ENCODE measurements at places on chromosomes 16 and 17.

- no peak overlapping the region for H3K4me3 ChIP-seq
- no peaks in the 10 kb centered on the region for H3K4me1 ChIP-seq
- no peak overlapping the region for H3K27ac ChIP-seq
- no peaks in the 10 kb centered on the region for H3K27me3 ChIP-seq
These were observed 21.7 kb downstream of the KATNIP start for GRCh38 chr16:27571433-27572326.

DNA sequence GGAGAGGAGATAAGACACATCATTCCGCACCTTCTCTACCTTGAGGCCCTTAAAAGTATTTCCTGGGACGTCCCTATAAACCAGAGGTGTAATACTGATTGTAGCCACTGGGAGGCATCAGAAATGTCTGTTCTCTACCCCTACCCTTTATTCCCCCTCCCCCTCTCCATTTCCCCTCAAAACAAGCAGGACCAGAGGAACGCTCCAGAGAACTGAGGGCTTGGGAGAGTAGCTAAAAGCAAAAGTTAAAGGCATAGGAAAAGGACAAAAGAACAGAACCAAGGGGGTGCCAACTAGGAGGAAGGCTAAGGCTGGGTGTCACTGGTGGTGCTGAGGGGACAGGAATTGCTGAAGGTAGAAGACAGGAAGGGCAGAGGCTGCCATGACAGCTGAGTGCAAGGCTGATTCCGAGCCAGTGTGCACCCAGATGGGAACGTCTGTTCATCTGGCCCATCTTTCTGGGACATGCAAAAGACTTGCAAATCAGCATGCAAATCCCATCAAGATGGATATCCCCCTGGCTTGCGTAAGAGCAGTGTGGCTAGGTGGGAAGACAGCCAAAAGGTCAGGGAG lies 6.7 kb downstream of the CAMTA2 start:
- H3K27me3 ChIP-seq: no peaks in the 10 kb centered on the region
- H3K27ac ChIP-seq: peak overlapping the region; percentile 23
- no peak for DNase-seq

DNA sequence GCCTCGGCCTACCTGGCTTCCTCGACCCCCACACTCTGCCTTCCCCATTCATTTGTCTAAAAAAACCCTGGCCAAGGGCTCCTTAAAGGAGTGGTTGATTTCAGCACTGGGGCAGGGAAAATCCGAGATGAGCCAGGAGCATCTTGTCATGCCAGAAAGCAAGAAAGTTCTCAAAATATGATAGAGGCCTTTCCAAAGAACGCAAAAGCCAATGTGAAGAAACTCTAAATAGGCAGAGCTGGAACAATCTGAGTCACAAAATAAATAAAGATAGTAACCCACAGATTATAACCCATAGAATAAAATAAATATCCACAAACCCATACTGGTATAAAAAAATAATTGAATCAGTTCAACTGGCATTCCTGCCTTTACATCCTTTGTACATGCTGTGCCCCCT lies 192.3 kb upstream of the SALL1 start:
- no peak overlapping the region for H3K27ac ChIP-seq
- H3K36me3 ChIP-seq: no peaks in the 10 kb centered on the region
- no peak overlapping the region for H3K4me3 ChIP-seq

DNA sequence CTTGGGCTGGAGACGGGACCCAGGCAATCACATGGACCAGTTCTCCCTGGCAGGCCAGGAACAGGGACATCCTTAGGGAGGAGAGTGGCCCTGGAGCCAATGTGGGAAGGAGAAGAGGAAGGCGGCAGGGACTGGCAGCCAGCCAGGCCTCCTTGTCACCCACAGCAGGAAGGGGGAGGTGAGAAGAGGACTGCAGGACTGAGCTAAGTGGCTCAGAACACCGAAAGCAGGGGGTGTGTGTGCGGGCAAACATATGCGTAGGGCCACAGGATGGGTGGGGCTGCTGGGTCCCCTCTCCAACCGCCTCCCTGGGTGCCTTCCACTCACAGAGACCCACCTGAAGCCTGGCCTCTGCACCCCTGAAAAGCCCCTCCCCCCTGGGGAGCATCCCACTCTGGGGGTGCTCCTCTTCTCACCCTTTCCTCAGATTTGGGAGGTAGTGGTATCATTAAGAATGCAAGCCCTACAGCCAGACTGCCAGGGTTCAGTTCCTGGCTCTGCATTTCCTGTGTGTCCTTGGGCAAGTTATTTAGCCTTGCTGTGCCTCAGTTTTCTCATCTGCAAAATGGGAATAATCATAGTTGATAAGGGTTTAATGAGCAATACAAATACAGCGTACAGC lies 8.1 kb downstream of the PNMT start:
- H3K4me1 ChIP-seq: peaks cover 64% of the 10 kb centered on the region
- H3K4me3 ChIP-seq: no peak overlapping the region
- H3K27me3 ChIP-seq: no peaks in the 10 kb centered on the region
- H3K36me3 ChIP-seq: peaks cover 4% of the 10 kb centered on the region
- peak overlapping the region; percentile 89 for H3K27ac ChIP-seq
- peak; percentile 86 for DNase-seq

DNA sequence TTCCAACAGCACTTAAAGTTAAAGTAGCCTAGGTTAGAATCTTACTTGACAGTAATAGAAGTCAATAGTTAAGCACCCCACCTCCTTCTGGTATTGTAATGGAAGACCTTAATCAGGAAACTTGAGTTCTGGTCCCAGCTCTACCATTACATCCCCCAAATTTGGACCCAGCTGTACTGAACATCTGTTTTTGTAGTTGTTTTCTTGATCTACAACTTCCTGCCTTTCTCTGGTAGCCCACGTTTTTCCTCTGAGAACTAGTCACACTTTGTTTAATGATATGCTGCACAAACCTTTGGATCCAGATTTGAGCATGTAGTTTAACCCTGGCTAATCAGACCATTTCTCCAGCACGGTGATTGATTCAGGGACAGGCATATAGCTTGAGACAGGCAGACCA lies 505.0 kb downstream of the HS3ST4 start:
- DNase-seq: no peak
- H3K4me3 ChIP-seq: no peak overlapping the region
- H3K4me1 ChIP-seq: no peaks in the 10 kb centered on the region
- no peak overlapping the region for H3K27ac ChIP-seq
- H3K27me3 ChIP-seq: no peaks in the 10 kb centered on the region

DNA sequence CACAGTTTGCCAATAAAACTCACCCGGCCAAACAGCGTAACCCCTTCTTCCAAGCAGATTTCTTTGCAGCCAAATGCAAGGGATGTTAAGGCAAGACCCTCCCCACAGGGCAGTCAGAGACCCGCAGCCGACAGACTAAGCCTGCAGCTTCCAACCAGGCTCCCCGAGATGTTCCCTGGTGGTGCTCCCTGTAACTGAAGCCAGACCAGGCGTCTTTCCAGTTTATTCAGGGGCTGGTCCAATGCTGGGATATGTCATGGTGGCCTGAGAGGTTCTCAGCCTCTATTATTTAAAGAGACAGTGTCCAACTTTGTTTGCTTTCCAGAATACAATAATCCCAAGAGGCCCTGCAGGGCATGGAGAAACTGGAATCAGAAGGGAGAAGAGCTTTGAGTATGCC lies at the start of gene PMP22:
TSS of gene PMP22 (minus strand) at position 196 of the 400 bp plus-strand sequence. CDS start 4,599 bp downstream, outside the sequence.
- H3K36me3 ChIP-seq: no peaks in the 10 kb centered on the region
- peak within 1 kb of the TSS; percentile 81 for H3K4me3 ChIP-seq
- no peaks in the 10 kb centered on the region for H3K27me3 ChIP-seq
- no peak for DNase-seq

- no peaks in the 10 kb centered on the region for H3K36me3 ChIP-seq
- no peak overlapping the region for H3K27ac ChIP-seq
- H3K27me3 ChIP-seq: peaks cover 11% of the 10 kb centered on the region
These were observed 185.2 kb downstream of the SOX9 start for GRCh38 chr17:72306037-72306436.

GRCh38 chr17:18999394-18999793 lies 5.2 kb downstream of the FAM83G start:
- H3K27ac ChIP-seq: no peak overlapping the region
- no peak overlapping the region for H3K4me3 ChIP-seq
- H3K27me3 ChIP-seq: no peaks in the 10 kb centered on the region
- no peak for DNase-seq

GRCh38 chr17:75645501-75645888 lies 12.3 kb downstream of the SMIM5 start:
- H3K27me3 ChIP-seq: no peaks in the 10 kb centered on the region
- no peak for DNase-seq
- no peaks in the 10 kb centered on the region for H3K36me3 ChIP-seq
- H3K4me1 ChIP-seq: no peaks in the 10 kb centered on the region
- no peak overlapping the region for H3K4me3 ChIP-seq

DNA sequence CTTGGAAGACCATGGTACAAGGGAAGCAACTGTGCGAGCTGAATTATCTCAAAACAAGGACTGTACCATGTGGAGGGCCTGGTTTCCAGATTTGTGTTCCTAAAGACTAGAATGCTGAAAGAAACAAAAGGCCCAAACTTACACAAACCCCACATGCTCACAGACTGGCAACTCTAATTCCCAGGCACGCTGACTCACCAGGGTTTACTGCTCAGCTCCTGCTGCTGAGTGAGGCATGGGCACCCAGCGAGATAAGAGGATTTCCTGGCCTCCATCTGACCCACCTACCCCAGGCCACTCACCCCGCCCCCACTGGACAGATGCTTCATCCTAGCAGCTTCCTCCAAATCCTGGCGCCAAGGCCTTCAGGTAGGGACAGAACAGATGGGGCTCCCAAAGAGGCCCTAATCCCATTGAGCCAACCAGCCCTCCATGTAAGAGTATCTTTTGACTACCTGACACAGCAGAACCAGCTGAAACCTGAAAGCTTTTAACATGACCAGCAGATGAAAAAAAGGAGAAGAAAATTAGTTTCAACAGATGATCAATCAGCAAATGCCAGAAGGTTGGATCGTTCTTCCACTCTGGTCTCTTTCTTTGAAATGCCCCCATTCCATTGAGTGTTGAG lies 33.9 kb downstream of the DCUN1D3 start:
- H3K4me3 ChIP-seq: no peak overlapping the region
- peaks cover 3% of the 10 kb centered on the region for H3K36me3 ChIP-seq
- peaks cover 50% of the 10 kb centered on the region for H3K4me1 ChIP-seq
- H3K27ac ChIP-seq: peak overlapping the region; percentile 31

DNA sequence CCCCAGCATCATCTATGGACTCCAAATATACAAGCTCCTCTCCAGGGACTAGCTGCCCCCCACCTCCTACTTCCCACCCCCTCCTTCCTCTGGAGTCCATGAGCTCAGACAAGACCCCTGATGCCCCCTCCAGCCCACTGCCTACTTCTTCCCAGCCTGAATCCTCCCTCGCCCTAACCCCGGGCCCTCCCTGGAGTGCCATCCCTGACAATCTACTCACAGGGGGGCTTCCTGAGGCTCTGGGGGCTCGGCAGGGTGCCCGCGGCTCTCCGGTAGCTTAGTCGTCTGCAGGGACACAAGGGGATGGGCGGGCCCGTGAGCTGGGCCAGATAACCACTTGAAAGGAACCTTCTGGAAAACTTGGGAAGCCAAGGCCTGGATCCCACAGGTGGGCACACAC lies 15.1 kb downstream of the MPP3 start:
- no peak overlapping the region for H3K27ac ChIP-seq
- no peak overlapping the region for H3K4me3 ChIP-seq
- H3K36me3 ChIP-seq: peaks cover 10% of the 10 kb centered on the region
- no peak for DNase-seq
- no peaks in the 10 kb centered on the region for H3K27me3 ChIP-seq
- H3K4me1 ChIP-seq: no peaks in the 10 kb centered on the region

GRCh38 chr17:73285603-73285908 lies 23.9 kb upstream of the CPSF4L start:
- H3K27me3 ChIP-seq: no peaks in the 10 kb centered on the region
- H3K27ac ChIP-seq: no peak overlapping the region
- peaks cover 3% of the 10 kb centered on the region for H3K4me1 ChIP-seq
- DNase-seq: no peak

Data from psoas muscle (tissue), 8 donors.